ENCODE measurements at places on chromosomes 2 and 18.
A peak's percentile ranks its signal among the peaks of the same experiment; 100 is the strongest.

DNA sequence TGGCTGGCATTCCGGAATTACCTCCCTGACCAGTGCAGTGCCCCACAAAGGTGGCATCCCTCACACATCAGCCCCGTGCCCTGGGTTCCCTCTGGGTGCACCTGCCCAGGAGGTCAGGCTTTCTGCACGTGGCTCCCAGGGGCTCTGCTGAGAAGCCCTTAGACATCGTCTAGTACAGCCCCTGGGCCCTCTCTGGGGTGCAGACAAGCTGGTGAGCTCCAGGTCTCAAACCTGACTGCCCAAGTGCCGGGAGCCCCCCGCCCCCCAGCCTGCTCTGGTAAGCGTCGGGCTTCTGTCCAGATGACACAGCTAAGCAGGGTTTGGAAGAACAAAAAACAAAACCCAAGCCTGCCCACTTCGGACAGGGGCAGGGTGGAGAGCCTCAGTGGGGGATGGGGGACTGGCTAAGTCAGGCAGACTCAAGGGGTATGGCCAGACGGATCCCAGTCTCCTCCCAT, 20.2 kb downstream of the TWIST2 start:
- no peak for DNase-seq

GRCh38 chr2:168310580-168310979, 63.2 kb upstream of the STK39 start:
- no peak for DNase-seq

- DNase-seq = no peak
Measured at GRCh38 chr2:64487256-64488049, 33.5 kb downstream of the LGALSL start.

DNA sequence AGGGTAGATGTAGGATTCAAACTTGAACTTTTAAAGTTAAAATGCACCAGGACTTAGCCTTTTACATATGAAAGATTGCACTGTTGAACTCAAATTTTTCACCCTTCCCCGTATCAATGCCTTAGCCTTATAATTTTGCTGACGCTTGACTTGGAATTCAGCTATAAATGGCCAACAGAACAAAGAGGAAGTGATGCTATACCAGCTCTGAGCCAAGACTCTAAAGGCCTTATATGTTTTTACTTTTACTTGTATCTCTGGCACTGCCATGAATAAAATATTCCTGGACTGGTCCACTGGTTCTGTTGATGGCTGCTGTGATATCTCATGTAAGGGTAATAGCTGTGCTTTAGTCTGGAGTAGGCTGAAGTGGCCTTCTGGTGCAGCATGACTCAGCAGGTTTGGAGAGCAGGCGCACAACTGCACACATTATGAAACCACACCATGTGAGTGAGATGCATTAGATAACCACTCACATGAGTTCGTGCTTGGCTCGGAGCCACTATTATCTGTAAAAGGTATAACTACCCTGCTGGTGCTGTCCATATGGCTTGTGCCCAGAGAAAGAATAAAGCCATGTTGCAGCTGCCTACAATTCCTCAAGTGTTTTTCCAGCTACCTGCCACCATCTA, 8.4 kb upstream of the IER3IP1 start:
- no peak for DNase-seq

DNA sequence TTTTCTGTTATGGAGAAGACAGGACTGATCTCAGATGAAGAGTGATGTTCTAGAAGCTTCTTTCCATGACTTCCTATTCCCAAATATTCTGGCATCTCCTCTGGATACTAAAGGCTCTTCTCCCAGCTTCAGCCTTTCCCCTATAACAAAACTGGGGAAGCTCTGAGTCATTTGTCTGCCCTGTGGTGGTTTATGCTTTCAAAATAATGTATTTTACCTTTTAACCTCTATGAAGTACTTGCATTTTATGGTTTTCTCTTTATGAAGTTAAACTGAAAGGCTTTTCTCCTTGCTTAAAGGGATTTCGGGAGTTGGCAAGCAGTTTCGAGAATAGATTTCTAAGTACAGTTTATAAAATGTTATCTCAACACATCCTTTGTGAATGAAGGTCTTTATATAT, 104.4 kb downstream of the TANC1 start:
- DNase-seq = no peak

- DNase-seq = no peak
Measured at GRCh38 chr2:51220606-51221005, 188.7 kb upstream of the NRXN1 start.

- no peak for DNase-seq
Measured at GRCh38 chr2:10359731-10360329, 57.1 kb downstream of the HPCAL1 start.

DNA sequence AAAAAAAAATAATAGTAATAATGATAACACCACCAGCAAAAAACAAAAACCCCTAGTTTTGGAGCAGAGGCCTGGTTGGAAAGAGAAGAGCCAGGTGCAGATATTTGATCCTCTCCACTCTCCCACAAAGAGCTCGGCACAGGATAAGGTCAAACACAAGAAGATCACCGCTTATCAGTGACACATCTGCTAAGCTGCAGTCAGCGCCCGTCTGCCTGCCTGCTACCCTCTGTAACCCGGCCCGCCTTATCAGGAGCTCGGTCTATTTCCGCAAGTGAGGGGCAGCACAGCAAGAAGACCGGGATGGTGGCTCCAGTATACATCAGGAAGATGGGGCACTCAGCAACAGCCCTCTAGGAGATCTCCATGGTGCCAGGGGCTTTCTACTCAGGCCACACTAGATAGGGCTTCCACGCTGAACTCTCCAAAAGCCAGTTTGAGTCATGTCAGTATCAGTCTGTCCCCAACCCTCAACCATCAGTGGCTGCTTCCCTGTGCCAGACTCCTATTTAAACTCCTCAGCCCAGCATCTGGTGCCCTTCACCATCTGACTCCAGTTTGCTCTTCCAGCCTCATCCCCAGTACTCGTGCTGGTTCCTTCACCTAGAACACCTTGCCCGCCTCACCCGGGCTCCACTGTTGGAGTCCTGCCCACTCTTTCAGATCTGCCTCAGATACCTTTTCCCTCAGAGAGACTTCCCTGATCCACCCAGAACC, 67.3 kb upstream of the PPP1CB start:
- no peak for DNase-seq

GRCh38 chr2:141242008-141242407, 888.8 kb downstream of the LRP1B start:
- no peak for DNase-seq

DNA sequence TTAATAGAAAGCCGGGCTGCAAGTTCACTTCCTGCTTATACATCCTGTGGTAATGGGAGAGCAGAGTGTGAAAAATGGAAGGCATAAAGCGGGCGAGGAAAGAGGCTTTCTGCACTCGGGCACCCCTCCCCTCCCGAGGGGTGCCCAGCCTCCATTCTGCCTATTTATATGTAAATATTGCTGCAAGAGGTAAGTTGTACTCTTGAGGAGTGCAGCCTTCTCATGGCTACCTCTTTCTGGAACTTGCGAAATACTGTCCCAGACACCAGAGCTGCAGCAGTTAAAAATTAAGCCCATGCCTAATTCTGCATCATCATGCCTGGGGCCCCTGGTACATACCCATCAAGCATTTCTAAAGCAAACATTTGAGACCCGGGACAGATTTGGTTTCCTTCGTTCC, 156.0 kb downstream of the GBX2 start:
- no peak for DNase-seq

- DNase-seq = no peak
Measured at GRCh38 chr18:8471372-8471771, 137.9 kb upstream of the RAB12 start.

- DNase-seq = no peak
Measured at GRCh38 chr2:218362606-218363005, 5.9 kb downstream of the CATIP start.

DNA sequence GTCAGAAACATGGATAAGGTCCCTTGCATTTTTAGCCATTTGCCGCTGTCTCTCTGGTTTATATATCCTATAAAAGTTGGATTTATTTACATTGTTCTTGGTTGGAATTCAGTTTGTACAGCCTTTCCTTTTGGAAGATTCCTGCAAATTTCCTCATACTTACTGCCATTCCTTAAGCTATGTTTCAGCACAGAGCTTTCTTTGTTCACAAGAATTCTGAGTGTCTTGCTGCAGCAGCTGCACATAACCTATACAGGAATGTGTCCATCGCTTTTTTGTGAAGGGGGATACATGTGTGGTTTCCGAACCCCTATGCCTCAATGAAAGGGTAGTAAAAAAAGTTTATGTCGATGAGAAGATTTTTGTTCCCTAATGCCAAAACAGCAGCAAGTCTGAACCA, 48.3 kb upstream of the CCDC68 start:
- DNase-seq = no peak

DNA sequence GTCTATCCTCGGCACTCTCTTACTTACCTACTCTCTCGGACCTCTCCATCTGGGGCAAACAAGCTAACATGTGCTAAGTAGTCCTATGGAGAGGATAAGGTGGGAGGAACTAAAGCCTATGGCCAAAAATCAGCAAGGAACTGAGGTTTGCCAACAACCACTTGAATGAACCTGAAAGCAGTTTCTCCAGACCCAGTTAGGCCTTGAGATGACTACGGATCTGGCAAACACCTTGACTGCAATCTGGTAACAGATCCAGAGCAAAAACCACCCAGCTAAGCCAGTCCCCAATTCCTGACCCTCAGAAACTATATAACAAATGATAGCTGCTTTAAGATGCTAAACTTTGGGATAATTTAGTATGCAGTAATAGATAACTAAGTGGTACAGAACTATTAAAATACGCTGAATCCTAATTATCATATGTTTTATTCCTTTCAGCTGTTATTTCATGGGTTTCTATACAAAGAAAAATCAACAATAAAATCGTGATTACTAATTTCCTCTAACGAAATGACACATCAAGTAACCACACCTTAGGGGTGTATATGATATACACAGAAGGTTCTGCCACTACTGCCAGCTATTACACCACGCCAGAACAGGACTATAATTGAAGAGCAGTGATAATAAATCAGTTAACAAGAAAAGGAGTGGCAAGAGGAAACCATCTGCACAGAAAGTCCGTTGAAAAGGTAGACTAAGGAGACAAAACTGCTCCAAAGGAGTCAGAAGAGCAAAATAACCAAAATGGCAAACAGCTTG, 3.2 kb downstream of the FARSB start:
- no peak for DNase-seq

DNA sequence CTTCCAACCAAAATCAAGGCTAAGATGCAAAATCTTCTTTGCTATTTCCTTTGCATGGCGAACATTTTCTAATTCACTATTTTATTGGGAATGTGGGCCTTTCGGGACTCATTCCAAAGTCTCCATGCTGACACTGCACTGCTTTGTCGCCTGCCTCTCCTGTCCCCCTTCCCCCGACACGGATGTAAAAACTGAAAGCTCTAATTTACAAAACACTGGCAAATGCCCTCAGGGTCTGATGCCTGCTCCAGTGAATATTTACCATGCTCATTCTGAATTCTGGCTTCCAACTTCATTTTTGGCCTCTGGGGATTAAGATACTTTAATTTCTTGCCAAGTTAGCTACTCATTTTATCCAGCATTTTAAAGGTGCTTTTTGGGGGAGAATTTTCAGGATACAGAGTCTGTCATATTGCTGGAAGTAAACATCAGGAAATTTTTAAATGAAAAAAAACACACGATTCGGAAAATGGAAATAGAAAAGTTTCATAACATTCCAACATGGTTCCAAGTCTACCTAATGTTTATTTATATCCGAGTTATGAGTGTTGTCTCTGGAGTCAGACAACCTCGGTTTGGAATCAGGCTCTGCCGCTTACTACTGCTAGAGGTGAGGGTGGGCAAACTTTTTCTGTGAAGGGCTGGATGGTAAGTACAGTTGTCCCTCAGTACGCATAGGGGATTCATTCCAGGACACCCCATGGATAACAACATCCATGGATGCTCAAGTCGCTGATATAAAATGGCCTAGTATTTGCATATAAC, 14.6 kb upstream of the LTBP1 start:
- DNase-seq = no peak

- DNase-seq = no peak
Measured at GRCh38 chr2:238305965-238306671, 14.2 kb upstream of the TRAF3IP1 start.

GRCh38 chr2:69563021-69563420, 80.5 kb downstream of the AAK1 start:
- no peak for DNase-seq

DNA sequence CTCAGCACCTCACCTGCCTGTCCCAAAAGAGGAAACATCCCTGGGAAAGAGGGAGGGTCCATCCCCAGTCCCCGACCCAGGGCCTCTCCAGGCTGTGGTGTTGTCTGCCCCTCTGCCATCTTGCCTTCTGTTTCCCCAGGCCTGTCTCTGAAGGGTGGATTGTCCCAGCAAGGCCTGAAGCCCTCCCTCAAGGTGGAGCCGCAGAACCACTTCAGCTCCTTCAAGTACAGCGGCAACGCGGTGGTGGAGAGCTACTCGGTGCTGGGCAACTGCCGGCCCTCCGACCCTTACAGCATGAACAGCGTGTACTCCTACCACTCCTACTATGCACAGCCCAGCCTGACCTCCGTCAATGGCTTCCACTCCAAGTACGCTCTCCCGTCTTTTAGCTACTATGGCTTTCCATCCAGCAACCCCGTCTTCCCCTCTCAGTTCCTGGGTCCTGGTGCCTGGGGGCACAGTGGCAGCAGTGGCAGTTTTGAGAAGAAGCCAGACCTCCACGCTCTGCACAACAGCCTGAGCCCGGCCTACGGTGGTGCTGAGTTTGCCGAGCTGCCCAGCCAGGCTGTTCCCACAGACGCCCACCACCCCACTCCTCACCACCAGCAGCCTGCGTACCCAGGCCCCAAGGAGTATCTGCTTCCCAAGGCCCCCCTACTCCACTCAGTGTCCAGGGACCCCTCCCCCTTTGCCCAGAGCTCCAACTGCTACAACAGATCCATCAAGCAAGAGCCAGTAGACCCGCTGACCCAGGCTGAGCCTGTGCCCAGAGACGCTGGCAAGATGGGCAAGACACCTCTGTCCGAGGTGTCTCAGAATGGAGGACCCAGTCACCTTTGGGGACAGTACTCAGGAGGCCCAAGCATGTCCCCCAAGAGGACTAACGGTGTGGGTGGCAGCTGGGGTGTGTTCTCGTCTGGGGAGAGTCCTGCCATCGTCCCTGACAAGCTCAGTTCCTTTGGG, 47.2 kb downstream of the BOLA3 start:
- DNase-seq = no peak

DNA sequence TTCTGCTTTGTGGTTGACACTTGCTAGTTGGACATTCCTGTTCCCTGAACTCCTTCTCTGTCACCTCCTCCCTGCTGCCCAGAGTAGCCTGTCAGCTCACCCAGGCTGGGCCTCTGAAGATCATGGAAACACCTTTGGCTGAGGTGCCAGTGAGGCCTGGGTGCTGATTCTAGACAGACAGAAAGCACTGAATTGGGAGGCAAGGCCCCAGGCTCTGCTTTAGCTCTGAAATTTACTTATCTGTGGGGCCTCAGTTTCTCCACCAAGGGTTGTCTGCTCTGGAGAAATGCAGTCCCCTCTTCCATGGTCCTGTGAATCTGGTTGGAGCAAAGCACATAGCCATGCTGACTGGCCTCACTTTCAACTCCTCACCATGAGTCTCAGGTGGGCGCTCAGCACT, 104.6 kb upstream of the SIX3 start:
- no peak for DNase-seq

DNA sequence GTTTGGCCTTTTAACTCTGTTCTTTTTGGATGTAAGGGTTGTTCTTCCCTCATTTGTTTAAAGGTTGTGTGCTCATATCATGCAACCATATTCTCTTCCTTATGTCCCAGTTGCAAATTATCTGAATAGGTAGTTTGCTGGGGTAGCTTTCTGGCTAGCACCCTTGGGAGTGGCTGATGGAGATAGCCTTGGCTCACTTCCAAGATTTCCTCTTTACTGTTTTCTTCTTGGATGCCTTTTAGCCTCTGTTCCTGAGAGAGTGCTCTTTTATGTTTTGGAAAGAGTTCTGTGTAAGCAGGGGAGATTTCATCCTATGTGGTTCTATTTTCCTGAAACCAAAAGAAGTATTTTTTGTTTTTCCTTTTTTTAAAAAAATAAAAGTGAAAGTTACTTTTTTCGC, 25.4 kb downstream of the USP14 start:
- peak; percentile 3 for DNase-seq

Measured in SK-N-SH (cell line).